ENCODE measurements at places on chromosomes 2 and 18.

DNA sequence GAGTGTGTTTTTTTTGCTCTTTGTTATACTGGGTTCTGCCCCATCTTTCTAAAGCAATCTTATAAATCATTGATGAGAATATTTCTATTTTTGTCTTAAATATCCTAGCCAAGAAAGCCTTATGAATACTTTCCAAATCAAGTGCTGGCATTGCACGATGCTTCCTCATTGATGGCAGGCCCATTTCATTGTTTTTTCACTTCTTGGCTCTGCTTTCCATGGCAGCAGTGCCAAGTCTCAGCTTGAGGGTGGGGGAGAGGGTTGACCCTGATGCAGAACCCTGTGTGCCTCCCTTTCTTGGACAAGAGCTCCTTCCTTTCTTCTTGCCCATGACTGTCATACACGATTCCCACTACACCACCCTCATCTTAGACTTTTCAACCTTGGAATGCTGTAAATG is 16.7 kb upstream of the CELF4 start:
- DNase-seq = no peak

DNA sequence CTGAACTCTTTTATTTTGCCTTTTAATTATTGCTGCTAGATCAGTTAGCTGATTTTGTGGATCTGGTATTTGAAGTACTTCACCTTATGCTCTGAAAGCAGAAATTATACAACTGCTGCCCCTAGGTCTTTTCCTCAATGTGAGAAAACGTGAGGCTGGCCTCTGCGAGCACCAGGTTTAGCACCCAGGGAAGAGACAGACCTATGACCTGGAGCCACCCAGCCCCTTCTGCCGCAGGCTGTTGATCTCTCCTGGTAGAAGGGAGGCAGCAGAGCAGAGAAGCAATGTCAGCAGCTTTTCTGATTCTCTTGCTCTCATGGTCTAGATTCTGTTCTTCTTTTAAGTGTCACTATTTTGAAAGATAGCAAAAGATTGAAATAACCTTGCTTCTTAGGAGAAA is 19.9 kb downstream of the TRAPPC12 start:
- DNase-seq = no peak

GRCh38 chr2:160034396-160034795 is 28.0 kb downstream of the PLA2R1 start:
- DNase-seq = no peak

DNA sequence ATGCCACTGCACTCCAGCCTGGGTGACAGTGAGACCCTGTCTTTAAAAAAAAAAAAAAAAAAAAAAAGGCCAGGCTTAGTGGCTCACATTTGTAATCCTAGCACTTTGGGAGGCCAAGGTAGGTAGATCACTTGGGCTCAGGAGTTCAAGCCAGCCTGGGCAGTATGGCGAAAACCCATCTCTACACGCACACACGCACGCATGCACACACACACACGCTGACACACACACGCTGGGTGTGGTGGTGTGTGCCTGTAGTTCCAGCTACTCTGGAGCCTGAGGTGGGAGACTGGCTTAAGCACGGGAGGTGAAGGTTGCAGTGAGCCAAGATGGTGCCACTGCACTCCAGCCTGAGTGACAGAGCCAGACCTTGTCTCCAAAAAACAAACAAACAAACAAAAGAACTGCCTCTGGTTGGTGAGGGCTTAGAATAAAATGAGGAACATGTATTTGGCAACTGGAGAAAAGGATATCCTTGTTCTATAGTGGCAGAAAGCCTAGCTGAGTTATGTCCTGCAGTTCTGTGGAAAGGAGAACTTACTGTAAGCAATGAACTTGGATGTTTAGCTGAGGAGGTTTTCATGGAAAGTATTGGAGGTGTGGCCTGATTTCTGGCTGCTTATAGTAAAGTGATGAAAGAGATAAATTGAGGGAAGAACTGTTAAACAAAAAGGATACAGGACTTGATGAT is 34.0 kb downstream of the HAT1 start:
- no peak for DNase-seq

DNA sequence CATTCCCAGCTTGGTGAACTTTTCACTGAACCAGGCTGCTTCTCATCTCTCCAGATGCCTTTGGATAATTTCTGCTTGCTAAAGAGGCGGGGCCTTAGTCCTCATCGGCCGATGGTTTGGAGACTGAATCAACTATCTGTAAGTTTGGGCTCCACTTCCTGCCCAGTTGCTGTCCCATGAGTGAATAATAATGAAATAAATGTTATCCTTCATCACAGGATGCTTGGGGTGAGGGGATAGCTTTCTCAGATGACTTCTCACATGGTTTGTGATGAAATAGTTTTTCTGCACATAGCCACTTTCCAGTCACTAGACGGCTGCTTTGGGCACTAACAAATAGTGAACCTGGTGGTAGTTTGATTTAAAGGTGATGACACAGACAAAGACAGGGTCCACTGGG is 376.6 kb upstream of the TRIB2 start:
- no peak for DNase-seq

GRCh38 chr18:76348267-76349066 is 146.6 kb downstream of the ZNF516 start:
- DNase-seq = no peak

DNA sequence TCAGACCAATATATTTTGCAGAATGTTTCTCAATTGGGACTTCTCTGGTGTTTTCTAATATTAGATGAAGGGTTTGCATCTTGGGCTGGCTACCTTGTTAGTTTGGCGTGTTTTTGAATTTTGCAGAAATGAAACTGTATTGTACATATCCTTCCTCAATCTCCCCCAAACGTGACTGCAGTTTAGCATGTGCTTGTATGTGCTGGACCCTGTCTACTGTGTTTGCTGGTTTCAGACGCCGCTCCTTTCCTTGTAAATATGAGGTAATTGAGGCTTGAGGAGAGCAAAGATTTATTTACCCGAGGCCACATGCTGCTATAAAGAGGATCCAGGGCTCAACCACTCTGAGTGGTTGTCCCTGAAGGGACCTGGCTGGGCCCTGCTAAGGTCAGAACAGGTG is 57.2 kb downstream of the NGEF start:
- DNase-seq = no peak

DNA sequence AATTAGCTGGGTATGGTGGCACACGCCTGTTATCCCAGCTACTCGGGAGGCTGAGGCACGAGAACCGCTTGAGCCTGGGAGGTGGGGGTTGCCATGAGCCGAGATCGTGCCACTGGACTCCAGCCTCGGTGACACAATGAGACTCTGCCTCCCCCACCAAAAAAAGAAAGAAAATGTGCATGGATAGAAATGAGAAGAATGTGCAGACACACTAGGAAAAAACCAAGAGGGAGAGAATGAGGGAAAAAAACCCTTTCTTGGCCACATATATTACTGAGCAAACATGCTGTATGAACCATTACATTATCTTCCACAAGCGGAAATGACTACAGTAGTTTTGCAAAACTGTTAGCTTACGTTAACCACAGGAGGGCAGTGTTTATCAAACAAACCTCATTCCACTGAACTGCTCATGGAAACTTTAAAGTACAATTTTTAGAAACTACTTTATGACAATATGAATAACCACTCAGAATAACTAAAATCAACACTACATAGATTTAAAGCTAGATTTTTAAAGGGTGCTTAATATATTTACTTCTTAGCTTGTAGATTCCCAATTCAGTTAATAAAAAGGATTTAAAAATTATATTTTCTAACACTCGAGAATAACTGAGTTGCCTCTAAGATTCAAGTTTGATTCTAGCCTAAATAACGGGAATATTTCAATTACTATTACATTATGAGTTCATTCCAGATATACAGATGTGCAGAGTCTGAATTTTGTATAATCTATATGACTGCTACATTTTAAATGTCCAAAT is 26.4 kb downstream of the ASXL2 start:
- peak; percentile 40 for DNase-seq

- no peak for DNase-seq
These were observed 86.9 kb downstream of the LRRC30 start for GRCh38 chr18:7317804-7318231.

GRCh38 chr2:37181726-37182684 is 6.5 kb downstream of the SULT6B1 start:
- DNase-seq = no peak

GRCh38 chr18:63160172-63160995 is 159.2 kb downstream of the BCL2 start:
- DNase-seq = no peak

GRCh38 chr18:25976554-25976953 is 113.9 kb downstream of the SS18 start:
- no peak for DNase-seq

GRCh38 chr2:42810971-42811811 is 18.8 kb upstream of the HAAO start:
- DNase-seq = peak; percentile 60

DNA sequence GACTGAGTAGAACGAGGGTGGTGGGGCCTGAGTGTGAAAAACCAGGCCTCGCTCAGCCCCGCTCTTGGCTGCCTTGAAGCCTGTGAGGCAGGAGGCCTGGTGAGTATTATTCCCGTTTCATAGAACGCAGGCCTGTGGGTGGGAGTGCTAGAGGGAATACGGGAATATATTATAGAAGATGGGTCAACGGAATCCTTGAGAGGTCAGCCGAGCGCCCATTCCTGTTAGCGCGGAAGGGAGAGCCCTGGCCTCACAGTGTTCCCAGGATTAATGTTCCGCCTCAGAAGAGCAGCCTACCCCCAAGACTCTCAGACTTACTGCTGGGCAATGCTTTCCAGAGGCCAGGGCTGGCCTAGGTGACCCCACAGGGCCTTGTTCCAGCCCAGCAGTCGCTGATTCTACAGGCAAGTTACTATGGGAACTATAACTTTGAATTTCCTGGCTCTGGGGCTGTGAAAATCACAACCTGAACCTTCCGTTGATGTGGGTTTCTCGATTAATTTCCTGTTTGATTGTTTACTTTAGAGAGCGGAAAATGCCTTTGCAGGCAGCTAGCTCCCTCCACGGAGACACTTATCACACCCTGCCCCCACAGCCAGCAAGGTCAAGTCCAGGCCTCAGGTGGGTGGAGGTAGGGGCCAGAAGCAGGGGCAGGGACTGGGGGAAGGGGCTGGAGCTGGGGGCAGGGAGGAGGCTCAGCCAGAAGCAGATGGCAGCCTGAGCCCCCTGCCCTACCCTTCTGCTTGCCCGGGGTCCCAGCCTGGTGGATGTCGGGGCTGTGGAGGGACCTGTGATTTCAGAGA is 108.3 kb downstream of the SMAD7 start:
- peak; percentile 55 for DNase-seq

- DNase-seq = no peak
These were observed 82.2 kb downstream of the ASAP2 start for GRCh38 chr2:9288681-9289338.

DNA sequence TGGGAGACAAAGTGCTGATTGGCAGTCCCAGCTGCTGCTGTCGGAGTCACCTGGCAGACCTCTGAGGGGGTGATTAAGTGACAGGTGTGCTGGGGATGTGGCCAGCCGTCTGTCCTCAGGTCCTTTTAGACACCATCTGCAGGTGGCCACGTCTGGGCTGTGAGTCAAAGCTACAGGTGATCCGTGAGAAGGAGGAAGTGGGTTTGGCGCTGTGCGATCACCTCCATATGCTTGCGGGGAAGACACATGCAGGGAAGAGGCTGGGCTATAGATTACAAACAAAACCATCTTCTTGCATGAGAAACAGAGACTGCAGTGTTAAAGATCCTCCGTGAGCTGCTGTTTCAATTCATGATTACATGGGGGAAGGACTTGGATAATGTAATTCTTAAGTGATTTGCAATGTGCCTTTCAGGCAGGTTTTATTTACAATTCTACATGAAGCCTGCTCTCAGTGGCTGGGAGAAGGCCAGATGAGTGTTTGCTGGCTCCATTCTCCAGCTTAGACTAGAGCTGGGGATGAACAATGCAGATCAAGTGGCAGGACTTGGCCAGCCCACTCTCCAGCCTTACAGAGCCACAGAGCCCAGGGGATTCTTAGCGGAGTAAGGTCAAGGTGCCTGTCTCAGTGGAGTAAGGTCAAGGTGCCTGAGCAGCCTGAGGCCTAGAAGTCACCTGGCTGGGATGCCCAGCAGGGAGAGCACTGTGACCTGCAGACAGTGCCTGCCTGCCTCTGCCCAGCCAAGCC is 87.8 kb downstream of the LYPD1 start:
- no peak for DNase-seq

DNA sequence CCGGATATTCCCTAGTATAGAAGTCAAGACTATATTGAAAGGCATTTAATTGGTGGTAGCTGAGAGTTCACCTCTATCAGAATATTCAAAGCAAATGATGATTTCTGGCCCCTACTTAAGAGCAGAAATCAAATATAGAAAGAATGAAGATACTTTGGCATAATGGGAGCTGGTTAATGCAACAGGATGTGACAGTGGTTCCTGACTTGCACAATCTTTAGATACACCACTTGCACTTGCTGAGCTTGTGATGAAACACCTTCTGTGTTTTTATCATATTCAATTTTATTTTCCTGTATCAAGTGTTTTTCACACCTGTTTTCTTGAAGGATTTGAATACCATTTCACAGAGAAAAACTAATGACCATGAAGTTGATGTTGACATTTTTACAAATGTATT is 124.1 kb upstream of the CDH19 start:
- no peak for DNase-seq

DNA sequence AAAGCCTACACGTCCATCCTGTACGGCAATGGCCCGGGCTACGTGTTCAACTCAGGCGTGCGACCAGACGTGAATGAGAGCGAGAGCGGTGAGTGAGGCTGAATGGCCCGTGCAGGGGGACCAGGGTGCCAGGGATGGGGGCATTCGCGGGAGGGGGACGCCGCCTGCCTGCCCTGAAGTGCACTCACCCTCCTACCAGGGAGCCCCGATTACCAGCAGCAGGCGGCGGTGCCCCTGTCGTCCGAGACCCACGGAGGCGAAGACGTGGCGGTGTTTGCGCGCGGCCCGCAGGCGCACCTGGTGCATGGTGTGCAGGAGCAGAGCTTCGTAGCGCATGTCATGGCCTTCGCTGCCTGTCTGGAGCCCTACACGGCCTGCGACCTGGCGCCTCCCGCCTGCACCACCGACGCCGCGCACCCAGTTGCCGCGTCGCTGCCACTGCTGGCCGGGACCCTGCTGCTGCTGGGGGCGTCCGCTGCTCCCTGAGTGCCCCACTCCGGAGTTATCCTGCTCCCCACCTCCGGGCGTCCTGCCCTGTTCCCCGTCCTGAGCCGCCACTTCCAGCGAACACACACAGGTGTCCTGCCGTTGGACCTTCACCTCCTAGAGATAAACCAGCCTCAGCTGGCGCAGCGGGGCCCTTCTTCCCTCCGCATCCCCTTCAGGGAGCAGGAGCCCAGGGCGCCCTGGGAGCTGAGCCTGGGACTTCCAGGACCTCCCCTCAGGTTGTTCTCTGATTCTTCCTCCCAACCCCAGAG is 2.9 kb downstream of the ALPI start:
- DNase-seq = peak; percentile 1

DNA sequence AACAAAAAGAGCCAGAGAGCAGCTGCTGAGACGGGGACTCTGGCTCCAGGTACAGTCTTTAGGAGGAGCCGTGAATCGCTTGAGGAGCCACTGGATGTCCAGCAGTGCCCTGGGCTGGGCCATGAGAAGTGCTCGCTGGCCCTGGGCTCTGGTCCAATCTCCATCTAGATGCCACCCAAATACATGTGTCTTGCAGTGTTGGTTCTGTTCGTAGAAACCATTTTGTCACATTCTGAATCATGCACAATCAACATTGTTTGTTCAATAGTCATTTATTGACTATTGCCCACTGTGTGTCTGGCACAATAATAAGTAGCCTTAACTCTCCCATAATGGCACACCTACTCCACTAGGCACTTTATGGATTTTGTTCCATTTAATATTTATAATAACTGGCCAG is 26.1 kb downstream of the TYMS start:
- DNase-seq = no peak
